NCI-H1092 (cell line): ENCODE measurements at places on chromosomes 13 and 19.

- no peak for DNase-seq
These were observed 399.1 kb downstream of the GPC5 start for GRCh38 chr13:91797567-91797966.

DNA sequence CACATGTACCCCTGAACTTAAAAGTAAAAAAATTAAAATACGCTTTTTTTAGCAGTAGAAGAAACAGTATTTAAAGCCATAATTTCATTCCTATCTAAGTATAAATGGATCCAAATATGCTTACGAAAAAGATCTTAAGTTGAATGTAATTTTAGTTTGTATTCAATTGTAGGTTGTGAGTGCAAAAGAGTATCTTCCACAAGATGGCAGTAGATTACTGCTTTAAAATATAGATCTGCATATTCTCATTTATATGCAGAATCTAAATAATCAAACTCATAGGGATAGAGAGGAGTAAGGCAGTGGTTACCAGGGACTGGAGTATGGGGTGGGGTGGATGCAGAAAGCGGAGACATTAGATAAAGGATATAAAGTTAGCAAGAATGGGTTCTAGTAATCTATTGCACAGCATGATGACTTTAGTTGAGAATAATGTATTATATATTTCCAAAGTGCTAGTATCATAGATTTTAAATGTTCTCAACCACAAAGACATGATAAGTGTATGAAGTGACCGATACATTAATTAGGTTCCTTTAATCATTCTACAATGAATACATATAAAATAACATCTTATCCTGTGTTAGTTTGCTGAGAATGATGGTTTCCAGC, 14.2 kb downstream of the OR7A17 start:
- DNase-seq: no peak

- no peak for DNase-seq
These were observed 25.0 kb downstream of the ENOX1 start for GRCh38 chr13:43761616-43762315.

- no peak for DNase-seq
These were observed 102.0 kb downstream of the CACNA1A start for GRCh38 chr19:13404236-13404635.

DNA sequence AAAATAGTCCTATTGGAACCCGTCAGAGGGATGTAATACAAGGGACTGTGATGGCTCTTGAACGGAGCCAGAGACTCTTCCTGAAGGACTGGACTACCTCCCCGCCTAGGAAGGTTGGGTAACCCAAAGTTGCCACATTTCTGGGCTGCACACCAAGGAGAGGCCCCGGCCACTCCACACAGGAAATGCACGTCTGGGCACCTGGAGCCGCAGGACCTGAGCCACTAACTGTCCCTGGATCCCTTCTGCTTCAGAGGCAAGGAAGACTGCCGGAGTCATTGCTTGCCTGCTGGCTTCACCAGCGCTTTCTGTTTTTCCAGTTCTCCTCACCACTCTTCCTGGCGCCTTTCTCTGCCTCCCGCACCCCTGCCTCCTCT, 1.2 kb upstream of the FLT1 start:
- no peak for DNase-seq

DNA sequence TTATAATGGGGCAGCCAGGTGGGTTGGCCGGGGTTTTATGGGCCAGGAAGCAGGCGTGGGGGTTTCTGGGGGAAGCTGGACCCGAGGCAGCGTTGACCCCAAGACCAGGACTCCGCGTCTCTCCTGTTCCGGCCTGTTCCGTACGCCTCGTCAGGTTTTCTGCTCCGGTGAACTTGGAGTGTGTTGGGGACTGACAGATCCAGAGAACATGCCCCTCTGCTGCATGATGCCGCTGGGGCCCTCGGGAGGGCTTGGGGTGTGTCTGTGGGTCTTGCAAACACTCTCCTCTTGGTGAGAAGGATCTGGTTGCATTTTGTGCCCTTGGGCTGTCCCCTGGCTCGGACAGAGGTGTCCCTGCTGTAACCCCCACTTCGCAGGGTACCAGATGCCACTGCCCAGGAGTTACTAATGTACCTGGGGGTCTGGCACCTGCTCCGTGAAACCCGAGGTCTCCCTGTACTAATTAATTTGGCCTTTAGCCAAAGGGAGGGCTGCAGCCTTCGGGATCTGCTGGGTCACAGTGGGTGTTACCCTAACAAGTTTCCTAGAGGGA, 15.6 kb downstream of the KDM4B start:
- DNase-seq: no peak

DNA sequence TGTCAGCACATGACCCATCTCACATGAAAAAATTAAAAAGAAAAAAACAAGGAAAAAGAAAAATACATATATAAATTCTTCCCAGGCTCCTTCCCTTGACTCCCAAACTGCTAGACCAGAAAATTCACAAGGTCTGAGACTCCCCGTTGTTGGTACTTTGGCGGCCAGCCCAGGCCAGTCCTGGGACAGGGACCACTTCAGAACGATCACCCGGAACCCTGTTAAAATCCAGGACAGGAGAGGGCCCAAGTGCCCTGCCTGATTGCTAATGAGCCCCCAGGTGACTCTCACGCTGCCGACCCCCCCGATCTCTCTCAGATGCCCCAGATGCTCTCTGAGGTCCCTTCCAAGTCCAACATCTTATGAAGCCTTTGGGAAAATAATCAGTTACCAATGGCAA, 107.2 kb downstream of the COL4A2 start:
- DNase-seq: no peak

GRCh38 chr19:13149628-13150186, 468 bp downstream of the STX10 start:
- DNase-seq: peak; percentile 57

- no peak for DNase-seq
These were observed 21.9 kb downstream of the ATP11A start for GRCh38 chr13:112711528-112712265.

GRCh38 chr19:33552928-33553279, 31.3 kb upstream of the PEPD start:
- DNase-seq: no peak

GRCh38 chr19:48663667-48664066, 9.2 kb downstream of the NTN5 start:
- no peak for DNase-seq

DNA sequence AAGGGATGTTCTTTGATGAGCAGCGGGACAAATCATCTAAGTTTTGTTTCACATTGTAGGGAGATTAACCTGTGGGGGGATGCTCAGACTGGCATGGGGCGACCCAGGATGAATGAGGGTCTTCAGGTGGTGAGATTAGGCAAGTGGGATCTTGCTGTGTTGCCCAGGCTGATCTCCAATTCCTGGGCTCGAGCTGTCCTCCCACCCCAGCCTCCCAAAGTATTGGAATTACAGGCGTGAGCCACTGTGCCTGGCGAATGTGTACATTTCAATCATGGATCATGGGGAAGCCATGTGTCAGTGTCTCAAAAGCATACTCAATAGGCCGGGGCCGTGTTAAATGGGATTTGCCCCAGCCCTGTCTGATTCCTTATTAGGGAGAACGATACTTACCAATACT, 8.1 kb downstream of the SLC25A42 start:
- no peak for DNase-seq

GRCh38 chr13:48626077-48626449, 27.7 kb upstream of the CYSLTR2 start:
- DNase-seq: no peak

DNA sequence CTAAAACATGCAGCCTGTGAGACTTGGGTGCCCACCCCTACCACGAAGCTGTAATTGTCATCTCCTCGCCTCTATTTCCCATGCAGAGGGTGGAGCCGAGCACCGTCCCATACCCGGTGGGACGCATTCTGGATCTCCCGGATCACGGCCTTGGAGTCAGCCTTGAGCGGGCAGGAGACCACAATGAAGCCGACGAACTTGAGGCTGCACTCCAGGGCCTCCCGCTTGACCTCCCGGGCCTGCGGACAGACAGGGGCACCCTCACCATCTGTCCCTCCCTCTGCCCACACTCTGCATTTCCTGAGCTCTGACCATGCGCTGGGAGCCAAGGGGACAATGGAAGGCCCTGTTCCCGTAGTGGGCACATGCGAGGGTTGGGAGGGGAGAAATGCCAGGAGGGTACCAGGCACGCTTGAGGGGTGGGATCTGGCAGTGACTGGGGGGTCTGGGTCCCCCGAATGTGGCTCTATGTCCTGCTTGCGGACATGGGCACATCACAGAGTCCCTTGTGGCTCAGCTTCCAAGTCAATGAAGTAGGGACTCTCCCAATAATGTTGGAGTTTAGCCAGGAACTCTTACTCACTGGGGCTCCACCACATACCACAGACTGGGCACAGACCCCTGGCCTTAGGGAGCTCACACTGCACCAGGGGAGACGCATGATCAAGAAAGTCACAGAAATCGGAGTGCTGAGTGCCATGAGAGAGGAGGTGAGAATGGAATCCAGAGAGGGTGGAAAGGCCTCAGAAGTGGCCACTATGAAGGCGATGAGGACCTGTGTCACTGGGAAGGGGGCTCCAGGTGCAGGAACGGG, 9.2 kb upstream of the GMIP start:
- no peak for DNase-seq

DNA sequence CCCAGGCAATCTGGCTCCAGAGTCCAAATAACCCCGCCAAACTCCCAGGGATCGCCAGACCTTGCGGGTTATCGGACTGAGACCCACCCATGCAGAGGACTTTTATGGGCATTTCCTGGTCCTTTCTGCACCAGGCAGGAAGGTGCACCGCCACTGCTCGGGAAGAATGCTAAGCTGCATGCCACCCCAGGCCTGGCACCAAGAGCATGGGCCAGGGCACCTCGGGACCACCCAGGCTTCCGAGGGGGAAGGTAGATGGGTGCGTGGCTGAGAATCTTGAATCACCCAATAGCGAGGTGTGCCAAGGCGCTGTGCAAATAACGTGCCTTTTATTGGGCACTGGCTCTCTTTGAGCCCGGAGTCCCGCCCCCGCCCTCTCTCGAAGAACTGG, 422 bp upstream of the ZNF575 start:
- DNase-seq: no peak

- no peak for DNase-seq
These were observed 8.5 kb upstream of the CEACAM7 start for GRCh38 chr19:41696402-41697197.

GRCh38 chr19:40797963-40798682, 868 bp upstream of the EGLN2 start:
- DNase-seq: no peak

- no peak for DNase-seq
These were observed 1.2 kb upstream of the KCNA7 start for GRCh38 chr19:49073514-49074378.

DNA sequence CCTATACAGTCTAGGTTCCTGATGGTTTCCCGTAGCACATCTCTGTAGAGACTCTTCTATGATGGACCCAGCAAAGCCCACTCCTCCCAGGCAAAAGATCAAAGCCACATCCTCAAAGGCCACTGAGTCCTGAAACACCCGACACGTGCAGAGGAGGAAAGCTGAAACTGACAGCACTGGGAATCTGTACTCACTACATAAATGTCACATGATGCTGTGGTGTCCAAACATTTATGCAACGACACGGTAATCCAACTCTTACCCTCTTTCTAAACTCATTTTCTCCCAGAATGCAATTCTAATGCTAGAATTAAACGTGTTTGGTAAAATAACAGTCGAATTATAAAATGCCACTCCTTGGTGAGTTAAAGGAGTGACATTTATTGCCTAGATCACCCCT, 7.0 kb upstream of the ZNF441 start:
- DNase-seq: no peak

- DNase-seq: peak; percentile 11
These were observed 9.6 kb downstream of the CEBPA start for GRCh38 chr19:33292595-33293254.

DNA sequence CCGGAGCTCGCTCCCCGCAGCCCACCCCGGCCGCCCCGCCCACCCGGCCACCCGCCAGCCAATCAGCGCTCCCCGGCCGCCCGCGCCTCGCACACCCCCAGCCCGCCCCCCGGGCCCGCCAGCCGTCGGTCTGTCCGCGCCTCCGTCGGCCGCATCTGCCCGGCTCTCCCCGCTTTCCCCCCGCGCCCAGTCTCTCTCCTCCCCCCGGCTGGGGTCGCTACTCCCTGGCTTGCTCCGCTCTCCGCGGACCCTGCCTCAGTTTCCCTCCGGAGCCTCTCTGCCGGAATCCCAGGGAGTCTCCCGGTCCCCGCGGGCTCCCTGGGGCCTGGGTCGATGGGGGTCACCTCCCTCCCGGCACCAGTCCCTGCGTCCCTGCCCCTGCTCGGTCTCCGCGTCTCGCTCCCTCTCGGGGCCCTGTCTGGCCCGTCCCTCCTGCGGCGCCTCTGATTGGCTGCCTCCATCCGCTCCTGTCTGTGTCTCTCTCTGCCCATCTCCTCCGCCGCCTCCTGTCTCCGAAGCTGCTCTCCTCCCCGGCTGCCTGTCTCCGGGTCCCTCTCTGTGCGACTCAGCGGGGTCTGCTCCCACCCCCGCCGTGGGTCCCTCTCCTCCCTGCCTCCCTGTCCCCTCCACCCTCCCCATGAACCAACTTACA, 484 bp downstream of the IL11 start:
- no peak for DNase-seq

GRCh38 chr13:106503272-106503671, 32.2 kb downstream of the EFNB2 start:
- DNase-seq: no peak

DNA sequence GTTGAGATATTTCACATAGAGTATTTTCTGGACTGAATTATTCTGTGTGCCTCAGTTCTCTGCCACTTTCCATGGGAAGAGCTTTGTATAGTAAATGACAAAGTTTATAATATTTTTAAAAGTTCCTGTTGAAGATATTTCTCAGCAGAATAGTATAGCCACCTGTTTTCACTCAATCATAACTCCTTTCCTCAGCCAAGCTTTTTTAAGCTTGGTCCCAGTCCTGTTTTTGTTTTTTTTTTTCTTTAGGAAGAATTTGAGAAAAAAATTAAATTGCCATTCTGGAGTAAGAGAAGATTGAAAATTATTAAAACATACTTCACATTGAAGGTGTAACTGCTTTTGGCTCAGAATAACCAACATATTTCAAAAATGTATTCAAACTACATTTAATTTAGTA, 55.5 kb downstream of the ENOX1 start:
- DNase-seq: no peak

DNA sequence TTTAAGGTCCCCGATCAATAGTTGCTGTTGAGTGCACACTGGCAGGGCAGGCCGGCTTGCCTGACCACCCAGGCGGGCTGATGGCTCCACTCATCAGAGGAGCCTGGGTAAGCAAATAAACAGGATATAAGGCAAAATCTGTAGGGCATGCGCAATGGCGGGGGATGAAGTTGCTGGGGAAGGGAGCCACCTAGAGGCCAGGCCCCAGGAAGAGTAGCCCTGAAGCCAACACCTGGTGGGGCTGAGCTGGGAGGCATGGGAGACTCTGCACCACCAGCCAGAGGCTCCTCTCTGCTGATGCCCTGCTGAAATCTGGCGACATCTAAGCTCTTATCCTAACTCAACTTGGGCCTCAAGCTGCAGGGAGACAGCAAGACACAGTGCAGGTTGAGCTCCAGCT, 324.3 kb downstream of the ZNF536 start:
- DNase-seq: no peak

- DNase-seq: no peak
These were observed 9.5 kb upstream of the GJB6 start for GRCh38 chr13:20241593-20241992.

- no peak for DNase-seq
These were observed 133.5 kb upstream of the MIR17HG start for GRCh38 chr13:91214031-91214430.
